ENCODE measurements at places on chromosomes 7 and 10. TPM values are rescaled to one million over a fixed set of nuclear protein-coding genes. Genes with fewer than 3 reads are reported as not detected.

GRCh38 chr7:87380905-87381304, 35.4 kb downstream of the CROT start:
- DNase-seq: no peak

DNA sequence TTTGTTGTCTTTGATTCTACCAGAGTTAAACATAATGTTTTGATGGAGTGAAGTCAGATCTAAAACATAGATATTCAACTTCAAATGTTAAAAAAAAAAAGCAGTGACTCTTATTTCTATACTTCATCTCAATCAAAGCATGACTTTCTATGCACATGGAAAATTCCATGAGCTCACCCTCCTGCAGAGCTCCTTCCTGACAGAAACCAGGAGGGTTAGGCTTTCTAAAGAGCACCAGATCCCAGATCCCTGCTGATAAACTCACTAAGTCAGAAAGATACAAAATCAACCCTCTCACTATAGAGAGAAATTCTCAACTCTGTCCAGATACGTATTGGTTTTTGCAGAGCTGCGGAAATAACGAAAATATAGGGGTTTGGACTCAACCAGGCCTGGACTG, 122.6 kb downstream of the FAM107B start:
- DNase-seq: no peak

DNA sequence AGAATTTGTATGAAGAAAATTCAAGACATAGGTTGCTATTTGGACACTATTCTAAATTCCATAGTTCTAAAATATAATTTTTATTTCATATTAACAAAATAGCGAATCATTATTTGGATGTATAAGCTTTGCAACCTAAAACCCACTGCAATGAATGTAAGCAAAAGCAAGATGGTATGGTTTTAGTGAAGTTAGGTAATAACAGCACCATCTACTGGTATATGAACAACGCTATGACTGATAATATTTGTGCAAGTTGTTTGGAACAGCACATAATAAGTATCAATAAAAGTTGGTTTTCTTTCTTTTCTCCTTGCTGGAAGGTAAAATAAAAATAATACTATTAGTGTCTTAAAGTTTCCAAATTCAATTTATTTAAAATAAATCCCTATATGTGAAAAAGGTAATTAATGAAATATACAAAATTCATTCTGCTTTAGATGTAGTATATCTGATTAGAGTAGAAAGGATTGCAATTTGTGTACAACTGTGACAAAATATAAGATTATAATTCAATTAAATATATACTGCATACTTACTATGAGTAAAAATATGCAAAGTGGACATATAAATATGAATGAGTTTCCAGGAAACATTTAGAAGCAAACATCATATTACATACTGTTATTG, 79.0 kb upstream of the LSM8 start:
- DNase-seq: no peak

DNA sequence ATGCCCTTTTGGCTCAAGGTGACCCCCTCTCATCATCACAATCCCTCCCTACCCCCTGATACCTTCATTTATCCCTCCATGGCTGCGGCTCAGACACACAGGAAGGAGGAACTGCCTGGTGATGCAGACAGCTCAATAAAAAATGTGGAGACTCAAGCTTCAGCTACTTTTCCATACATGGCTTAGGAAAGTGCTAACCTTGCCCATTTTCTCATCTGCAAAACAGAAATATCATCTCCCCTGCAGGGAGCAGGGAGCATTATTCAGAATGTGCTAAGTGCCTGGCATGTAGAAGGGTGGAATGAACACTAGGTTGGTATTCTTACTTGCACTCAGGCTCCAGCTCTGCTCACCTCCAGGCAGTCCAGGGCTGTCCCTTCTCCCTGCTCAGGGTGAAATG, 23.8 kb downstream of the CXCL12 start:
- no peak for DNase-seq

DNA sequence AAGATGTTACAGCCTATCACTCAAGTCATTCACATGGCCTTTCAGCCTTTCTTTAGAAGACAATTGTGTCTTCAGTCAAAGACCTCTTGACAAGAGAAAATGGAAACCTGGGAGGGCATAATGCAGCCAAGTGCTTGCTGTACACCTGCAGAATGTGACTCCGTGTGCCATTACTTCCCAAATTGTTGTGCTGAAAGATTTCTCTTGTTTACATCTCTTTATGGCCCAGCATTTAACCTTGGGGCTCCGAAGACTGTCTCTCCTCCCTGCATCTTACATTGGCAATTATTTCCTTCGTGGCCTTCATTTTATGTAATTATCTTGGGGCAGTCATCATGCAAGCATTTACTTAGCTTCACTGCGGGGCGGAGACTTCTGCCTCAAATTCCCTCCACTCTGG, 287.0 kb downstream of the TCF7L2 start:
- DNase-seq: no peak

DNA sequence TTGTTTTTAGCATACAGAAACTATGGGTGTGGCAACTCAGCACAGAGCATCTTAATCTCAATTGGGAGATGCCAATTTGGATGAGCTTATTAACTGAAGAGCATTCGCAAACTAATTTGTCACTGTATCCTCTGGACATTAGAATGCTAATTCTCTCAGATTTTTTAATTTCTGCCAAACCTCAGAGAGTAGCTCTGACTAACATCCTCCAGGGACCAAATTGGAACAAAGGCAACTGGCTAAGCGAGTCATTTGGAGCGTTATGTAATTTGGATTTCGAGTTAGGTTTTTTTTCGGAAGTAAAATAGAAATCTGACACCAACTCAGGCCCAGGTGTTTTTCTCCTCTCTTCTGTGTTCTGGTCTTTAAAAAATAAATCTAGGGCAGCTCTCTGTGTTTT, 201.9 kb downstream of the BMPER start:
- no peak for DNase-seq

- DNase-seq: no peak
Observed at GRCh38 chr7:80641548-80641947, 3.1 kb downstream of the CD36 start.

DNA sequence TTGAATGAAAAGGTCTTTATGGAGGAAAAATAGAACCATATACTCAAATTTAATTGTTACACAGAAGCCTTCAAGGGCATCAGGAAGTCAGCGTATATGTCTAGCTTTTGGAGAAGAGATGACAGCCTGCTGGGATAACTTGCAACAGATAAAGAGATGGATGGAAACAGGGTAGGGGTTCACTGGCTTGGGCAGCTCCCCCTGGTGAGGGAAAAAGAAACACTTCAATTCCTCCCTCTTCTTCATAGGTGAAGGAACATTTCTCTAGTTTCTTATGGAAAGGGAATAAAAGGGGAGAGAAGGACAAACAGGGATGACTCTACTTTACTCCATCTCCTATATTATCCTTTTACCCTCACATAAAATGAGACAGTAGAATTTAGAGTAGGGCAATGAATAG, 635.7 kb downstream of the PHTF2 start:
- DNase-seq: no peak

DNA sequence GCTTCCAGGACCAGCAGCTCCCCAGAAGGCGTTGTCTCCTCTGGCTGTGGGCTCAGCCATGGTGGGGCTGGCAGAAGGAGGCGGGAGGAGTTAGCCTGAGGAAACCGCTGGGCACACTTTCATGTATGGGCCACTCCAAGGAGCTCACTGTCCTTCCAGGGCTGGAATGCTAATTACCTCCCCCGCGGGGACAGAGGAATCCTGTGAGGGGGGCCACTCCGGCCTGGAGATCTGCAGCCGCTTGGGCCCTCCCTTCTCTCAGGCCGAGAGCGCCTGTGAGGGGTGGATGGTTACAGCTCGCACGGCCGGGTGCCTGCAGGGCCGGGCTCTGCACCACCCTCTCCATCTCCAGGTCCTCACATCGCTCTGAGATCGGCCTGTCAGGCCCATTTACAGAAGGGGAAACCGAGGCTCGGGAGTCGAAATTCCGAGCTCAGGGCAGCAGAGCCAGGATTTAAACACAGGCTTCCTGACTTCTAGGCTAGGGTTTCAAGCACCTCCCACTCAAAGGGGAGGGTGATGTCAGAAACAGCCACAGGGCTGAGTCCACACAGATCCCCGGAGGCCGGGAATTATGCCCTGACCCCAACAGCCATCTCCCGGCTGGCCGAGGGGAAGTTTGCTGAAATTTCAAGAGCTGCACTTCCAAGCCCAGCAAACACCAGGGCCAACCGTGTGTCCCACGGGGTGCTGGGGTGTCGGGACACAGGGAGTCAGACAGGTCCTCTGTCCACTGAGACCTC, 59.1 kb downstream of the PDGFA start:
- no peak for DNase-seq

- no peak for DNase-seq
Observed at GRCh38 chr7:40493609-40494051, 358.8 kb downstream of the SUGCT start.

GRCh38 chr10:4170633-4171314, 385.8 kb upstream of the KLF6 start:
- no peak for DNase-seq

DNA sequence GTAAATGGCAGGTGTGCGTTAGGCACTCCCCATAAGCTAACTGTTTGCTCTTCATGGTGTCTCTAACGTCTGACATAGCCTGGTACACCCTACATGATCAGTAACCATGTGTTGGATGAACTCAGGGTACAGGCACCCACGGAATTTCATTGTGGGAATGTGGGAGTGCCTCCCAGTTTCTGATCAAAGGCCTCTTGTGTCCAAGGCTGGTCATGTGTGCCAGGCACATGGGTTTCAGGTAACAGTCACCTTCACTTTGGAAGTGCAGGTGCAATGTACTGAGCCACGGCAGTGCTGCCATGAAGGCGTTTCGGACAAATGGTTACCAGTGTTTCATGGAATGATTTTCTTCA, 298.3 kb downstream of the DNAJB6 start:
- no peak for DNase-seq

- no peak for DNase-seq
Observed at GRCh38 chr10:84254552-84255478, 10.0 kb downstream of the RGR start.

- DNase-seq: peak; percentile 76
Observed at GRCh38 chr10:110522365-110522988, 24.8 kb downstream of the DUSP5 start.

DNA sequence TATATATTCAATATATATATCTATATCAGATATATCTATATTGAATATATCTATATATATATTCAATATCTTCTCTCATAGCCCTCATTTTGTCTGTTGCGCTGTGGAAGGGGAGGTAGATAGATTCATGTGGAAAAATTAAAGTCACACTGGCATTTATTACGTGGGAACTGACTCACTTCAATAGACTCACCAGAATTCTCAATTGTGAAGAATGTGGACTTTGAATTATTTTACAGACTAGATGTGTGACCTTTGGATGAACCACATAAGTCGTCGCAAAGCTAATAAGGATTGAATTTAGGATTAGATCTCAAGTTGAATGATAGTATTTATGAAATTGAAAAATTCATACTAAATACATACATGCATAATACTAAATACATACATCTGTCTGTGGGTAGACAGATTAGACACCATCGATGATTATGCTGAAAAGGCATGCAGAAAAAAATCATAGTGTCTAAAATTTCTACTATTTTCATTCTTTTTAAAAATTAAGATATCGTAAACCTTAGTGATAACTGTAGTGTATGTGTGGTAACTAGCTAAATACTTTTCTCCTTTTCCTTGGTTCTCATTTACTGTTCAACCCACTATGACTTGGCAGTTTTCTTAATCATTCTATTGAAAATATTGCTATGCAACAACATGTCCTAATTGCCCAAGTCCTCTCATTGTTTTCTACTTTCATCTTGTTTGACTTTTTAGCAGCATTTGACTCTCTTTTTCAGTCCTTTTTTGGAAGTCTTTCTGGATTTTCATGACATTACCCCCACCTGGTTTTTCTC, 61.8 kb upstream of the A1CF start:
- DNase-seq: no peak

DNA sequence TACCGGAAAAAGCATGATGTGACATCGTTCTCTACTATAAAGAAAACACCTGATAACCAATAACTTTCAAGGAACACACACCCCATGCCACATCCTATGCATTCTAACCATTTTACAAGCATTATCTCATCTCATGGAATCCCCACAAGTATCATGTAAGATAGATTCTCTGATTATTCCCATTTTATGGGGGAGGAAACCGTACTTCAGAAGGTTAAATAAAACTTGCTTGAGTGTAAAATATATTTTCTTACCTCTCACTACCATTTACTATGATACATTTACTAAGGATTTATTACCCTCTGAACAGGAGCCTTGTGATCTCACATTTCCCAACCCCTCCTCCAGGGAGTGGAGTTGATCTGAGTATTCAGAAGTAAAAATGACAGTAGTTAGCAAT, 522.7 kb downstream of the CNTNAP2 start:
- no peak for DNase-seq

GRCh38 chr7:121178869-121179497, 149.8 kb upstream of the WNT16 start:
- no peak for DNase-seq

- DNase-seq: no peak
Observed at GRCh38 chr10:118401708-118402193, 59.6 kb upstream of the FAM204A start.

- DNase-seq: no peak
Observed at GRCh38 chr10:97724341-97724941, 10.9 kb downstream of the MARVELD1 start.

DNA sequence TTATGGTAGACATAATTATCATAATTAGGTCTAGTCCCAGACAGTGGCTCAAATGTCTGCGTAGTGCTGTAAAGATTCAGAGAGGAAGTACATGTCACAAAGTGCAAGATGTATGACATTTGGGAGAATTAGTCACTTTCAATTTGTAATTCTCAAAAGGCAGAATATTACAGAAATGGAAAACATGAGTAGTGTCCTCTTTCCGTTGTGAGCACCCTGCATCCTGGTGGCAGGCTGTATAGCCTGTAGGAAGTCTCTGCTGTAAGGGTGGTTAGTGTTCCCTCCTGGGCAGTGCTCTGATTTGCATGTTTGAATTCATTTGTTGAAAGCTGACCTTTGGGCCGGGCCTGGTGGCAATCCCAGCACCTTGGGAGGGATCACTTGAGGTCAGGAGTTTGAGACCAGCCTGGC, 17.0 kb downstream of the CDK14 start:
- DNase-seq: no peak

- peak; percentile 76 for DNase-seq
Observed at GRCh38 chr10:84329986-84330651, 1.7 kb downstream of the CCSER2 start.

GRCh38 chr10:47249881-47250280, 50.1 kb upstream of the GDF10 start:
- no peak for DNase-seq

Gene FXYD4
- not detected for total RNA-seq

Gene PAX4
- not detected for total RNA-seq

Gene APBB1IP
- total RNA-seq: 40.0 TPM

Gene LHPP
- total RNA-seq: 8.1 TPM

Gene CPA2
- 0.14 TPM for total RNA-seq

Gene TMEM176B
- total RNA-seq: not detected

Gene GAD2
- total RNA-seq: not detected

Gene PPP1R3A
- total RNA-seq: not detected

Gene SYT15B
- total RNA-seq: 0.12 TPM

Gene ANKRD2
- not detected for total RNA-seq

Gene MEOX2
- not detected for total RNA-seq

Gene GATA3
- total RNA-seq: 79.7 TPM

Gene ADCY1
- 1.5 TPM for total RNA-seq

Gene LIPJ
- total RNA-seq: not detected

Gene HUS1
- total RNA-seq: 32.3 TPM

Data from activated CD4-positive, alpha-beta T cell treated with anti-CD3 and anti-CD28 coated beads, Interleukin-2, amount 10 ng/mL, durations not matched to agents 24 days and 14 days (primary cell).